ENCODE measurements at places on chromosomes 12 and 14.
A peak's percentile ranks its signal among the peaks of the same experiment; 100 is the strongest.

GRCh38 chr12:25817166-25817565 is 141.3 kb upstream of the RASSF8 start:
- no peak for DNase-seq

GRCh38 chr12:113135178-113136127 is at the start of gene RASAL1:
RASAL1 (minus strand) TSS chr12:113135761; CDS start chr12:113135462, 299 bp downstream.
- DNase-seq = peak; percentile 54

GRCh38 chr14:55416866-55417265 is 5.2 kb upstream of the ATG14 start:
- no peak for DNase-seq

DNA sequence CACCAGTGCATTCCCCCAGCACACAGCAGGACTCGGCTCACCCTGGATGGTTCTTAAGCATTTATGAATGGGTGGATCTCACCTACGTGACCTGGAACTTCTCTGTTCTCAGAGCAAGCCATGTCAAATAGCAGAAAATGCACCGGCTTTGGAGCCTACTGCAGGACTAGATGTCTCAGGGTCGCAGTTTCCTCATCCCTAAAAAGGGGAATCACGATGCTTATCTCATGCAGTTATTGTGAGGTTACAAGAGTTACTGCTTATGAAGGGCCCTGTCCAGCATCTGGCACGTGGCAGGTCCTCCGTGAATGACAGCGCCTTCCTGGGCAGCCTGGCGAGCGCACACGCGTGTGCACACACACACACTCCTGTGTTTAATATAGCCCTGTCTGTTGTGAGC is 128.5 kb downstream of the ETV6 start:
- no peak for DNase-seq

GRCh38 chr14:90510159-90510558 is 113.3 kb downstream of the CALM1 start:
- no peak for DNase-seq

DNA sequence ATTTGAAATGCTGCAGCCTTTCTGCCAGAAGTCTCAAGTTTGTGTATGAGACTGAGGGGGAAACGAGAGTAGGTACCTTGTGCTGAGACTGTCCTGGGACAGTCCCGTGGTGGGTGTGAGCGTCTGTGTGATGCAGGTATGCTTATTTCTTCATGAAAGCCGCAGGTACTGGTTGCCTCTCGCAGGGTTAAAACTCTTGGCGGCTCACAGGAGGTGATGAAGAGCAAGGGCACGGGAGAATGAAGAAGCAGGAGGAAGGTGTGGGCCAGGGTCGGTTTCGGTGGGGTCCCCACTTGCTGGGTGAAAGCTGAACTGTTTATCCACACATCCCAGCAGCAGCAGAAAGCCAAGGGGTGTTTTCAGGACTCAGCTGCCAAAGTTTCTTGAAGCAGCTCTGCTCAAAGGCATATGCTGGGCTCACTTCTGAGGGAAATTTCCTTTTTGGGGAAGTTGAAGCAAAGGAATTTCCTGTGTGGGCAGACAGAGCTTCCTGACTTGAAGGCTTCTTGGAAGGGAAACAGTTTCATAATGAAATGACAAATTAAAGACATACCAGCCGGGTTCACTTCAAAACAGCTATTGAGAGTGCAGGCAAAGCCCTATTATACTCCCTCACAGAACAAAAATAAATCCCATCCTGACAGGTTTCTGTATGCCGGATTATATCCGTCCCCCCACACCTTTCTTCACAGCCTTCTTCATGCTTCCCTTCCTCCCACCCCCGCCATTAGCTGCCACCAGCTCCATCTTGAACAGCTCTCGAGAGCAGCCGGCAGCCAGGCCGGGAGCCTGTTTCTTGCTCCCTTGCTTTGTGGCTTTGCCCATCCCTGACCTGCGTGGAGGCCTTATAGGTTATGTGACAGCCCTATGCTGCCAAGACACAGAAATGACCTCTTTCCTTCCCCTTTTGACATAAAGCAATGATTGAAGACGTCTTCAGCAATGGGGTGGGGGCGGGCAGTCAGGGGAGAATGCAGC is 116.6 kb downstream of the ETV6 start:
- no peak for DNase-seq

DNA sequence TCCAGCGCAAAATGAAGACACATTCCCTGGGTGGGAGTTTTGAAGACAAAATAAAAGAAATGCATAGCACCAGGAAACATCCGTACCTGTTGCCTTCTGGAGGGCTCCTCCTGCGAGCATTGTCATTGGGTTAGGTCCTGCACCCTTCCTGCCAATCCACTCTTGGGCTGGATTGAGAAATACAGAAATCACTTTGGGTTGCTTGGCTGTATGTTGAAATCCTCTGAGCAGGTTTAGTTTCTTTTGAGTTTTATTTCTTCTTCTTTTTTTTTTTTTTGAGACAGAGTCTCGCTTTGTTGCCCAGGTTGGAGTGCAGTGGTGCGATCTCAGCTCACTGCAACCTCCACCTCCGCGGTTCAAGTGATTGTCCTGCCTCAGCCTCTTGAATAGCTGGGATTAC is 67.6 kb downstream of the ARF6 start:
- no peak for DNase-seq

- DNase-seq = no peak
Measured at GRCh38 chr14:99742074-99742473, 51.1 kb upstream of the EML1 start.

- DNase-seq = peak; percentile 33
Measured at GRCh38 chr12:50222275-50222783, 55.2 kb upstream of the CERS5 start.

GRCh38 chr12:109944561-109945359 is 44.7 kb downstream of the TCHP start:
- no peak for DNase-seq

- DNase-seq = no peak
Measured at GRCh38 chr12:40106655-40107054, 774 bp upstream of the SLC2A13 start.

GRCh38 chr12:124916374-124917134 is 2.1 kb upstream of the UBC start:
- peak; percentile 80 for DNase-seq

DNA sequence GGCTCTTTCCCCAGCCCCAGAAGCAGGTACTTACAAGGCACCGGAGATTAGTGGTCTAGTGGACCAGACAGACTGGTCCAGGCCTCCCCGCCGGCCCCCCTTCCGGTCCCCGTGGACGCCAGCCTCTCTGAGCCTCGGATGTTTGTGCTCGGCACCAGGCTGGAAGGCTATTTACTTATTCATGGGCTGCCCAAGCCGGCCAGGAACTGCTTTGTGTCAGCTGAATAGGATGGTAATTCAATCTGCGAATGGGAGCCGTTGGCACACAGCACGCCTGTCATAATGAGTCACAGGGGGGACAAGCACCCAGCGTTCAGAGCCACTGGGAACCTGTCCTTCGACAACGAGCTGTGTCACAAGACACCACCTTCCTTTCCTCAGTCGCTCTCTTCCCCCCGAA is 82.3 kb downstream of the RIMBP2 start:
- no peak for DNase-seq

DNA sequence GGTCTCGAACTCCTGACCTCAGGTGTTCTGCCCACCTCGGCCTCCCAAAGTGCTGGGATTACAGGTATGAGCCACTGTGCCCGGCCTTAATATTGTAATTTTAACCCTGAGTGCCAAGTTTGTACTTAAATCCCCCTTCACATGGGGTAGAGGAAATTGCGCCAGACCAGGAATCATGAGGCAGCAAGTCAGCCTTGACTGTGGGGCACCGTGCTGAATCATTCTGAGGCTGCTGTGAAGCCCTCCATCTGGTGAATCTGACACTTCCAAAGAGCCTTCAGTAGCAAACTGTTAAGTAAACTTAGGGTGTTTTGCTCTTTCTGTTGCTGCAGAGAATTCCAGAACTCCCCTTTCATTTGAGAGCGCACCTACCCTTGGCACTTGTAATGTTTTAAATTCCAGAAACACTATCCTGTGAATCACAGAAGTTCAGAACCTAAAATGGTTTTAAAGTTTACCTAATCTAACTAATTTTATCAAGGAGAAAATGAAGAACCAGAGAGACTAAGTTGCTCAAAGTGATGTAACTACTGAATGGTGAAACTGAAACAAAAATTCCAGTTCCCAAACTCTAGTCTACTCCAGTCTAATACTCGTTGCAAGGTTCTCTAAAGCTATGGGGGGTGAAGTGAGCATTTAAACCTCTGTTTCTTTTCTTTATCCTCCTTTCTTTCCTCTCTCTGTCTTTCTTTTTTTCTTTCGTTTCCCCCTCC is 7.5 kb downstream of the HEBP1 start:
- DNase-seq = no peak

- DNase-seq = no peak
Measured at GRCh38 chr14:101774814-101775213, 13.3 kb downstream of the PPP2R5C start.

- no peak for DNase-seq
Measured at GRCh38 chr14:39322807-39323206, 89.1 kb downstream of the MIA2 start.

- DNase-seq = no peak
Measured at GRCh38 chr14:63881926-63882325, 29.1 kb downstream of the SYNE2 start.

DNA sequence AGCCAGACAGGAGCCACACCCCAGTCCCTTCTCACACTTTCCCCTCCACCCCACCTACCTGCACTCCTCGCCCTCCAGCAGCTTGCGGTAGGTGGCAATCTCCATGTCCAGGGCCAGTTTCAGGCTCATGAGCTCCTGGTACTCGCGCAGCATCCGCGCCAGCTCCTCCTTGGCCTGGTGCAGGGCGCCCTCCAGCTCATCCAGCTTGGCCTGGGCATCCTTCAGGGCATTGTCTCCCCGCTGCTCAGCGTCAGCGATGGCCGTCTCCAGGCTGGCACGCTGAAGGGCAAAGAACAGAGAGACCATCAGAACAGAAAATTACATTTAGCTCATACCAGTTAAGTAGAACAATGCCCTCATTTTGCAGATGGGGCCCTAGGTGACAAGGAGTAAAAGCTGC is 5.5 kb downstream of the KRT74 start:
- DNase-seq = no peak

DNA sequence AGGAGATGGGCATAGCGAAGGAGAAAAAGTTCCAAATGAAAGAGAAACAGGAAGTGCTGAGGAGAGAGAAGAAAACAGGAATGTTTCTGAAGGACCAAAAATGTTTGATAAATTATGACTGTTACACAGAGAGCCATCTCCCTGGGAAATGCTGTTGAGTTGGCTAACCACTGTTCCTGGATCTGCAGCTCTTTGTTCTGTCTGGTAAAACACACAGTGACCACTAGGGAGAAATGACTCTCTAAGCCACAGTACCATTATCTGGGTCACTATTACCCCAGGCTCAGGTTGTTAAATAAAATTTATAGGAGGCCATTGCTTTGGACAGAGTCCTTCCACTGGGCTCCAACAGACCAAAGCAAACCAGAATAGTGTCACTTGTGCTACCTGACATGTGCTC is 219.3 kb downstream of the CRADD start:
- DNase-seq = no peak

DNA sequence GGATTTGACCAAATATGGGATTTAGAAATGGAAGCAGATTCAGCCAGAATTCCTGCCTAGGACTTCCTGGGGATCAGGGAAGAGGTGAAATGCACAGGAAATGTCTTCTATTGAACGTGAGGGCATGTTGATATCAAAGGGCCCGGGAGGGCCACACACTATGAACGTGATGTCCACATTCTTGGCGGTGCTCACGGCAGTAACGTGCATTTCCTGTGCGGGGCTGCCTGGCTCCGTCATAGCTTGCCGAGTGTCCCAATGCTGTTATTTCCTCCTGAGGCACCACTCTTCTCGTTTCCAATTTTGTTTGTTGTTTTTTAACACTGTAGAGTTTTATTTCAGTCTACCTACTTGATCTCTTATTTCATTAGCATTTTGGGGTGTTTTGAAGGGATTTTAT is 67.3 kb downstream of the ZNF664 start:
- no peak for DNase-seq

DNA sequence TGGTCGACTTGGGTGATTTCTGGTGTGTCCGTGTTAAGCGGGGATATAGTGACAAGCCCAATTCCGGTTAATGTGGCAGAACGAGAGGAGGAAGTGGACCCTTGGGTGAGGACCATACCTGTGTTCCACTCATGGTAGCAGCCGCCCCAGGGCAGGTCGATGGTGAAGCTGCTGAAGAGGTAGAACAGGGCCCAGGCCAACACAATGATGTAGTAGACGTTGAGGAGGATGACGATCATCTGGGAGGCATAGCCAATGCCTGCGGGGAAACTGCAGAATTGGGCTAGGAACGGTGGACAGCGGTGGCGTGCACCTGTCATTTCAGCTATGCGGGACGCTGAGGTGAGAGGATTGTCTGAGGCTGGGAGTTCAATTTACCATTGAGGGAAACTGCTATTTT is 20.1 kb downstream of the SLC6A13 start:
- DNase-seq = no peak

GRCh38 chr14:75054421-75054820 is 3.2 kb upstream of the MLH3 start:
- no peak for DNase-seq

Data from Caco-2 (cell line).